NCI-H1436 (cell line): ENCODE measurements at places on chromosomes 16 and 17.

GRCh38 chr17:49946964-49947584 lies 21.9 kb upstream of the DLX4 start:
- DNase-seq = no peak

DNA sequence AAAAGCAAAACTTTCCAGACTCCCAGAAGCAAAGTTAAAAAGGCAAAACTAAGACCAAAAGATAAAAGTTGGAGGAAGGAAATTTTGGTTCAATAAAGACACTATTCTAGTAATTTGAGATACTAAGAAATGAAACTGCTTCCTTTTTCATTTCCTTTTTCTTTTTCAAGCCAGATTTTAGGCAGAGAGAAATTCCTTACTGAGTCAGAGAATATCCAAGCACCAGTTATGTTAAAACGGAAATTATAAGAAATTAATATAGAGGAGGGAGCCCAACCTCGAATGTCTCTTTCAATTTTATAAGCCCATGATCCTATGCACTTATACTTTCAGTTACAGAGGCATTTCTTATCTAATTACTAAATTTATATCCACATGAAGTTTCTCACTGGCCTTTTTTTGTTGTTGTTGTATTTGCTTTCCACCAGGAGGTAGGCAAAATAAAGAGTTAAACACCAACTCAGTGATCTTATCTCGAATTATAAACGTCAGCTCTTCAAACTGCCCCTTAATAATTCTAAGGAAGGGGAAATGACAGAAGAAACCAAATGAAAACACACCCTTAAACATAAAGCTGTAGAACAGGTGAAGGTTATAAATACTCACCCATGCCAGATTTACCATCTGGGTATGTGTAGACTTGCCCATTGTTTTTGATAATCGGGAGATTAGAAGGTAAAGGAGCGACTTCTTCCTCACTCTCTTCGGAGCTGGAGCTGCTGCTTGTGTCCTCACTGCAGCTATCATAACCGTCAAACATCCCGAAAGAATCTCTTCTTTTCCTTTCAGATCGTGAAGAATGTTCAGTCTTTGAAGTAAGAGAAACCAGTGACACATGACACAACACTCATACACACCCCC lies 35.2 kb downstream of the MBTD1 start:
- no peak for DNase-seq

- no peak for DNase-seq
Measured at GRCh38 chr17:70080541-70081347, 5.7 kb downstream of the KCNJ16 start.

DNA sequence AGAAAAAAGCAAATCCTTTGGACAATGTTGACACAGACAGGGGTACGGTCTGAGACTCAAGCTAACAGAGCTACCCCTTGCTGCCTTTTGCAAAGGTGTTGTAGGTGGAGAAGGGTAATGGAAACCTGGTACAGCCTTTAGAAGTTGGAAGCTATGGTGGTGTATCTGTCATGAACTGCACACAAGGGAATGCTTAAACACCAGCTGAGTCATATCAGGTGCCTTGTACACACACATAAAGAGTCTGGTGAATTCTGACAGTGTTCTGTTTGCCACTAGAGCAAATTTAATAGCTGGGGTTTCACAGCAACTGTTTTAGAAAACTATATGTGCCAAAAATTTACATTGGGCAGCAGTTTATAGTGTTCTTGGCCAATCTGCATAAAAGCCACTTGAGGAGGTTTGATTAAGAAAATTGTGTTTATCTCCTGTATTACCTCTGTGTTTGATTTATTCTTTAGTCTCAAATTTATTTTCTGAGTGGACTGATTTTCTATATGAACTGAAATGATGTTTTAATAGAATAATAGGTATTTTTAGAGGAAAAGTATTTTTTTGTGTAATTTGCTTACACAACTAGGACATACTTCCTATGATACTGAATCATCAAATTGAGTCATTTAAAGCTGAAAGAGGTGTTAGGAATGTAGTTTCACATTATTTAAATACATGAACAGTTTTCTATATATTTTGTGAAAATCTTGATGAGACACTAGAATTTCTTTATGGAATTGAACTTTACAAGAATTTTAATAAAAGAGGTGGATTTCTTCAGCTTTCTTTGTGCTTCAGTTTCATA lies 136.9 kb downstream of the MAP2K6 start:
- DNase-seq = no peak

DNA sequence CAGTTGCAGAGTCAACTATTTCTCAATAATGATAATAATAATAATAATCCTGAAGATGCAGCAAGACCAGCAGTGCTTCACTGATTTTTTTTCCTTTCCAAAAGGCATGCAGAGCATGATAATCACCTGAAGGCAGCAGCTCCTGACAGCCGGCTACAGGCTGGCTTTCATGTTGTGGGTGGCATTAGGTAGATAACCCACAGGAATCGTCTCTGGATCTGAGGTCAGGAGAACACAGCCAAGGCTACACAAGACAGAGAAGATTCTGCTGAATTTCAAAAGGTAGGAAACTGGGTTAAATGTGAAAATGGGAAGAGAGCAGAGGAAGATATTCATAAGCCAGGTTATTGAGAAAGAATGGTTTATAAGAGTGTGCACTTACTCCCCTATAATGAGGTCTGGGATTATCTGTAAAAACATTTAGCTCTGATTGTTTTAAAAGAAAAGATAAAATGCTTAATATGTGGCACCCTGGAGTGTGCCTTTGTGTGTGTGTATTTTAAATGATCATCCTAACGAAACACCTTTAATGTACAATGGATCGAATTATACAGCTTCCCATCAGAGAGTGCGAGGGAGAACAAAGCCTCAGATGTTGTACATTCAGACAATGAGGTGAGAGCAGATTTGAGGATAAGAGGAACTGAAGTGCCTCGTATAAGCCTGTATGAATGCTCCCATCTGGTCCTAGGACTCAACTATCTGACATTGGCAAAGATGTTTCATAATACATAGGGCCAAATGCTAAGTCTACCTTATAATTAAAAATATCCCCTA lies 273.1 kb downstream of the PHKB start:
- DNase-seq = no peak

DNA sequence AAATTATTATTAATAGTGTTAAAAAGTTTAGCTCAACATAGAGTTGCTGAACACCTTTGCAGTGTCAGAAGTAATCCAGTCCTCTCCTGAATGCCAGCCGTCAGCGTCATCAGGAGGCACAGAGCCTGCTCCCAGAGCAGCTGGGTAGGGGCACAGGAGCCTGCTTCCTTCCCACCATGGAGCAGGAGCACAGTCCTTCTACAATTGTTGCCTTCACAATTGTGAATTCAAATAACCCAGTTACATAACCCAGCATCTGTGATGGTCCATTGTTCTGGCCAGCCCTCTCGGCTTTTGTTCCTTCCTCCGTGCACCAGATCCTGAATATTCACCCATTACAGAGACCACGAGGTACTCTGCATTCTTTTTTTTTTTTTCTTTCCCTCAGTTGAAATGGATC lies 393.9 kb upstream of the MAF start:
- DNase-seq = no peak

- no peak for DNase-seq
Measured at GRCh38 chr17:72567774-72568173, 447.0 kb downstream of the SOX9 start.

DNA sequence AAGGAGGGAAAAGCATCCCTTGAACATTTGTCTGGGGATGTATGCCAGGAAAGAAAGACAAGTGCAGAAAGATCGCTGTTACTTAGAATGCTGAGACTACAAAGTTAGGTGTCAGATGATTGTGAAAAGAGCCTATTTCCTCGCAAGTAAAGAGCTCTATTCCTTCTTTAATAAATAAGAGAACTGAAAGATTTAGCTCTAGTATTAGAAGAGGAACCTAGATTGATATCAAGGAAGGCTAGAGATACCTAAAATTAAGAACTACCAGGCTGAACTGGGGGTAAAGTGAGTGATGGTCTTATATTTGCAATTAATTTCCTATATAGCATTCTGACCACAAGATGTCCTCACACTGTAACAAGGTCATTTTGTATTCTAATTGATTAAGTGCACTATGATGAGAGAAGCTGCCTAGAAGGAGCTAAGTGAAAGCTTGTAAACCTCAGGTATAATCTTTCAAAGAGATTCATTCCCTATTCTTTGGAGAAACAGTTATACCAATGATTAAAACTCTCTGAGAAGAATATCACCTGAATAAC lies 62.3 kb downstream of the SSH2 start:
- no peak for DNase-seq

- DNase-seq = no peak
Measured at GRCh38 chr16:84820305-84820684, 510 bp downstream of the CRISPLD2 start.

DNA sequence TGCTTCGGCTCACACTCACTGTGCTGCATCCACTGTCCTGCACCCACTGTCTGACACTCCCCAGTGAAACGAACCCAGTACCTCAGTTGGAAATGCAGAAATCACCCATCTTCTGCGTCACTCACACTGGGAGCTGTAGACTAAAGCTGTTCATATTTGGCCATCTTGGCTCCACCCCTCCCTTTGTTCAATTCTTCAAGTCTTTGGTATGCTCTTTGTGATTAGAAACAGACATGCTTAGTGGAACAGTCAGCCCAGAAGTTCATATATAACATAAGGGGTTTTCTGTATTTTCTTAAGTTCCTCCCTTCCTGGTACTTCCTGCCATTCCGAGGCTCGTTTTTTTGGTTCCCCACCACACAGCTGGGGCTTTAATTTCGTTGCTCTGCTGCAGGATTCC lies 398.5 kb upstream of the DYNLRB2 start:
- no peak for DNase-seq

DNA sequence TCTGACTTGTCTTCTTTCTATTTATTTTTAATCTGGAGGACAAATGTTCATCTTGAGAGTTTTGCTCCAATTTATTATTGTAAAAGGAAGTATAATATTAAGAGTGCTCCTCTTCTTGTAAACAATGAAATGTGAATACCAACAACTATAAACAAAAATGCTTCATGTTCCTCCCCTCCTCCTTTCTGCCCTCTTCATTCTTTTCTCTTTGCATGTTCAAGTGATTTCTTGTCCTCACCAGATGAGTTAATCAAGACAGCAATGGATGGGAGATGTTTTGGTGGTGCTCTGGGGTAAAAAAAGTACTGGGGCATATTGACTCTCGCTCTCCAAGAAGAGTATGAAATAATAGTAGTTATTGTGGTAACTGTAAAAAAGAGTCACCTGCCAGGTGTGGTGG lies 24.3 kb downstream of the ITGB3 start:
- DNase-seq = no peak

GRCh38 chr16:84667600-84668309 lies 19.4 kb downstream of the KLHL36 start:
- DNase-seq = no peak

GRCh38 chr16:55189224-55189623 lies 134.8 kb upstream of the IRX6 start:
- peak; percentile 9 for DNase-seq

DNA sequence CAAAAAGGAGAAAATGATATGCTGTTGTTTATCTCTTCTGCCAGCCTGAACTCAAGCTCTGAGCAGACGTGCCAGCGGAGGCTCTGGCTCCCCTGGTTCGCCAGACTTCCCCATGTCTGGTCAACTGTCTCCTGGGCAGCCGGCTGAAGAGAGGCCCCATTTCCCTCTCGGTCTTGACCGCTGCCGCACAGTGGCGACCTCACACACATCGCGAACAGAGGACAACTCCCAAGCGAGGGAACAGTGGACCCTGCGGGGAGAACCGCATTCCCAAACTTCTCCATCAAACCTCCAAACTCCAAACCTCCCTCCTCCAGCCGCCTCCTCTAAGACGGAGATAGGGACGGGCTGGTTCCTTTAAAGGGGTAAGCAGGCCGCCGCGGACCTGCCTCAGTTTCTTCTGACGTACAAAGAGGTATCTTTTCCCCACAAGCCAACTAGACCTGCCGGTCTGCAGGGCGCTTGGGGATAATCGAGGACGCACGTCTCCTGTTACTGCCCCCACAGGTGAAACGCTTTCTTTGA lies 24.9 kb upstream of the RFFL start:
- DNase-seq = no peak

- no peak for DNase-seq
Measured at GRCh38 chr16:71590584-71590983, 13.7 kb upstream of the TAT start.

DNA sequence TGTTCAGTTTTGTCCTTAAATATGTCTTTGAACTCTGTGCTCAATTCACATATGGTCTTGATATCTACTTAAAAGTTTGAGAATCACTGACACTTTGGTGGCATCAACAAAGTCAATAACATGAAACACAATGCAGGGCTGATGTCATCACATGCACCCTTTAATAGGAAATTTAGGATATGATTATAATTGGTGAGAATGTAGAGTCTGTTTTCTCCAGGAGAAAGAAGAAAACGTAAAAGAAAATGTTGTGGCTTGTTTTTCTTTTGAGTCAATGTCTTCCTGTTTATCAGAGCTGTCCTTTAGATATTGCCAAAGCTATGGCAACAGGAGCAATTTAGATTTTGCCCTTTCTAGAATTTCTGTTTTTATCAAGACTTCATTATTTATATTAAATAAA lies 396.9 kb downstream of the CDH13 start:
- DNase-seq = no peak

- DNase-seq = no peak
Measured at GRCh38 chr16:10180042-10180770, 2.0 kb downstream of the GRIN2A start.

- DNase-seq = no peak
Measured at GRCh38 chr17:4004517-4005295, 40.5 kb upstream of the ATP2A3 start.

GRCh38 chr17:7396147-7396546 lies 1.8 kb upstream of the PLSCR3 start:
- DNase-seq = no peak

DNA sequence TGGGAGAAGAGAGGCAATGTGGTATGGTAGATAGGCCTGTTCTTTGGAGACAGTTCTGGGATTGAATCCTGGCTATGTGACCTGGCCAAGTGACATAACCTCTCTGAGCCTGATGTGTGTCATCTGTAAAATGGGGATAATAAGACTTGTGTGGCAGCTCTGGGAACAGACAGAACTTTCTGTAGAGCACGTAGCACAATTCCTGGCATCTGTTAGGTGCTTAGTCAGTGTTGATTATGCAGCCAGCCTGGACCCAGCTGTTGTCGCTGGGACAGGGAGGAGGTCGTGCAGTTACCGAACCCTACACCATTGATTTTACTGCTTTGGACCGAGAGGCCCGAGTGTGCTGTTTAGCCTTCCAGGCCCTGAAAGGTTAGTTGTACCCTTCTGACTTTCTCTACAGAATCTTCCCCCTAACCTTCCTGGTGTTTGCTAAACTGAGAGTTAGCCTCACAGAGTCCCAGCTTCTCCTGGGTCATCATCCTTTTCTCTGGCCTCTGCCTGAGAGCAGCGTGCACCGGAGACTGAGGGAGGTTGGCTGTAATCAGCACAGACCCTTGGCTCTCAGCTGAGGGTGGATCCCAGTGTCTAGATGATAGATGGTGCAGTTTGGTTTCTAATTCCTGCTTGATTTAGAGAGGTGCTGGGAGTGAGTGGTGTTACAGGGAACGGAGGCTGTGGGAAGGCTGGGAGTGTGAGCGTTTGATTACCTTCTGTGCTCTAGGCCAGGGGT lies 31.9 kb downstream of the MSI2 start:
- no peak for DNase-seq

DNA sequence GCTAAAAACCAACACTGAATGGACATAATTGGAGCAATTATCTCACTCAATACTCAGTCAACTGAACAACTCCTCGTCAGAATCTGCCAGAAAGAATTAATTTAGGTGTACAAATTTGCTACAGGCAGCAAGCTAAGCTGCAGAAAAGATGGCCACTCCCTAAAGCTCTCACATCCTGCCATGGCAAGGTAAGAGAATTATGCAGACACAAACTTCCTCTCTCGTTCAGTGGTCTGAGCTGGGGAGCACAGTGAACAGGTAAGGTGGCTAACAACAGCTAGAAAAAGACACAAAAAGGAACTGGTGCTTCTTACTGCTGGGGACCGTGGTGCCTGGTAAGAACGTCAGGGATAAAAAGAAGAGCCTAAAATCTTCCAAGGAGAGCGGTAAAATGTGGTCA lies 74.9 kb upstream of the BCAR1 start:
- DNase-seq = no peak
